ENCODE measurements at places on chromosomes 3 and 15.

- DNase-seq: no peak
These were observed 3.7 kb upstream of the FAM107A start for GRCh38 chr3:58580826-58581327.

GRCh38 chr15:51322621-51323296 is 15.6 kb downstream of the CYP19A1 start:
- DNase-seq: no peak

DNA sequence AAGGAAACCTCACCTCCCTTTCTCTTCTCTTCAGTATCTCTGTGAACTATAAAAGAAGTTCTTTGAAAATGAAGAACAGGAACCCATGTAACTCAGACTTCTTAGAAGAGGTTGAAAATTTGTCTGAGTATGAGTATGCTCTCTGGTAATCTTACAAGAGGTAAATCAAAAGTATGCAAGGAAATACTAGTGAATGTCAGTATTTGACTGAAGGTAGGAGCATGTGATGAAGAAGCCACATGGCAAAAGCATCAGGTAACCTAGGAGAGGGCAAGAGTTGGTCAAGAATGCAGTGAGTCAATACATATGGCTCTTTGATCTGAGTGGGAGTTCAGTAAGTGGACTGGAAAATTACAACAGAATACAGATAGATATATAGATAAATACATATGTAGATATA is 133.0 kb upstream of the NECTIN3 start:
- DNase-seq: no peak

- no peak for DNase-seq
These were observed 148.8 kb downstream of the SLC9A9 start for GRCh38 chr3:143699424-143699823.

GRCh38 chr3:128326051-128326823 is 140.5 kb downstream of the DNAJB8 start:
- DNase-seq: no peak

DNA sequence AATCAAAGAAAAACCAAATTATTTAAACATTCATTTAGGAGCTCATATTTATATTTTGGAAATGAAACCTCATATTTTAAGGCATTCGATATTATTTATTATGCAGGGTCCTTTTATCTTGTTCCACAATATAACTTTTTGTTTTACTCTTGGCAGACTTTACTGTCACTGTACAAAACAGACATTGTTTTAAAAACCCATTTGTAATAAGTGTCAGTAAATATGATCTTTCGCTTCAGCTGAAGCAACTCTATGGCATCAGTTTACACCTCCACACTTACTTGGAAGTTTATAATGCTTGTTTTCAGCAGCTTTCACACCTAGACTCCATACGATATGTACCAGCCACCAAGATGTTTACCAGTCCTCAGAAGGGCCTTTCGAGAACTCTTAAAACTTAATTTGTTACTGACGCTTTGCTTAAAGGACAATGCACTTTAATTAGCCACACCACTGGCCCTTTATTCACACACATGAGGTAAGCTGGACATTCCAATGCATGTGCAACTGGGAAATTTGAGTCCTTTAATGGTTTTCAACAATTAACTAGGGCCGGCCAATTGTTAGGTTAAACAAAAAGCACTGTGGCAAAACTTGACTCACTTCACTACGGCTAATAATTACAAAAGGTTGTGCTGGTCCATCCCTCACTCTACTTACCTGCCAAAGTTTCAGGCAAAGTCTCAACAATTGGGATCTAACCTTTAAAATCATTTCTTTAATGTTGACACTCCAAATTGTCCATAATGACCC is 16.7 kb downstream of the WWTR1 start:
- DNase-seq: no peak

DNA sequence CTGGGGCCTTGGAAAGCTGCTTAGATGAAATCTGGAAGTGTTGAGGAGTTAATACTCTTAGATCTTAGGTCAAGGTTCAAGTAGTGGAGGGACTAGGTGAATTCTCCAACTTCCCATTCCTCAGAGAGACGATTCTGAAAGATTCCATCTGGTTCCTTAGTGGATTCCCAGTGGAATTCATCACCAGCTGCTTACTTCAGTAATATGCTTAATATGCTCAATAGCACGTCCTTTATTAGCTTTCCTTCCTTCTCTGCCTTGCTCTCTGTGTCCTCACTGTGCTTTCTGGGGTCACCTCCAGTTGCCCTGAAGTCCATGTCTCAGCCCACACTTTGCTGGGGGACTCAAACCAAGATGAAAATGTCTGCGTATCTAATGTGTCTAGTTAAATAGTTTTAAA is 31.0 kb downstream of the CEP63 start:
- no peak for DNase-seq

DNA sequence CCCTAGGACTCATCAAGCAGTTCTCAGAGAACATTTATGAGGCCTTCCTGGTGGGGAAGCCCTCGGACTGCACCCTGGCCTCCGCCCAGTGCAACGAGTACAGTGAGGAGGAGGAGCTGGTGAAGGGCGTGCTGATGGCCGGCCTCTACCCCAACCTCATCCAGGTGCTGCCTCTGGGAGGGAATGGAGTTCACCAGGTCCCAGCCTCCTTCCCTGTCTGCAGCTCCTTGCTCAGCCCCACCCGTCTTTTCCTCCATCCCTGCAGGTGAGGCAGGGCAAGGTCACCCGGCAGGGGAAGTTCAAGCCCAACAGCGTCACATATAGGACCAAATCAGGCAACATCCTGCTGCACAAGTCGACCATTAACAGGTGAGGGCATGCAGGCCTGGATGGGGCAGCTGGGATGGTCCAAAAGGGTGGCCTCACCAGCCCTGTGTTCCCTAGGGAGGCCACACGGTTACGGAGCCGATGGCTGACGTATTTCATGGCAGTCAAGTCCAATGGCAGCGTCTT is 46.3 kb downstream of the DHX30 start:
- DNase-seq: no peak

GRCh38 chr3:107574650-107575049 is 51.9 kb downstream of the BBX start:
- peak; percentile 22 for DNase-seq

DNA sequence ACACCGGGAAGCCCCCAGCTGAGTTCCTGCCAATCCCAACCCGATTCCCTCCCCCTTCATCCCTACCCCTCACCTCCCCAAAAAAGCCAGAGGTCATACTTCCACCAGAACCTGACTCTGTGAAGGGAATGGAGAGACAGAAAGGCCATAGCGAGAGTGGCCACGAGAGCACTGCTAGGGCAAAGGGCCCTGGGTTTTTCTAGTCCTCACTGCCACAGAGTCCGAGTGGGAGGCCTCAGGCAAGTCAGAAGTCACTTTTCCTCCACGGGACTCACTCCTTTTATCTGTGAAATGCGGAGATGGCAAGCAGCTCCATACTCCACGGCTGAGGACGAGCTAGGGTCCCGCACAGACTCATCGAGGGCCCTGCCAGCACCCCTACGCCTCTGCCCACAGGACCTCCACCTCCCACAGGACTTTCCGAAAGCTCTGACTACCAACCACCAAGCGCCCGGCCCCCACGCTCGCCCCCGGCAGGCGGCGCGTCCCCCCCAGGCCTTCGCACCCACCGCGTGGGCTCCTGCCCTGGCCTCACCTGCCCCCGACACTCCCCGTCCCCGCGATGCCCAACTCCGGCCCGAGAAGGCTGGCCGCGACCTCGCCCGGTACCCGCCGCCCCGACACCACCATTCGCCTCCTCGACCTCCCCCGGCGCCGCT is 792 bp downstream of the ATP13A3 start:
- peak; percentile 43 for DNase-seq

DNA sequence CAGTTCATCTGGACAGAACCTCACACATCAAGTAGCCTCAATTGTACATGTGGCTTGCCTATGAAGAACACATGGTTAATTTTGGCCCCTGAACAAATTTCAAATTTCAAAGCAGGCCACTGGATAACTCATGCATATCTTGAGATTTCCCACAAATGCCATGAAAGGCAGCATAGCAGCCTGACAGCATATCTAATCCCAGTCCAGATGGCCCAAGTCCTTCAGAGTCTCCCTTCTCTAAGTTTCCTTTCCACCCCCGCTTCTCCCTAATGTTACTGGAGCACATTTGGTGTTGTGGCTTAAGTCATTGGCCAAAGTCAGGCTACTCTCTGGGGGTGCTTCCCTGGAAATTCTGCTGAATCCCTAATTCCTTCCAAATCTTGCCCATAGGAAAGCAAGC is 53.8 kb upstream of the COL6A6 start:
- DNase-seq: no peak

GRCh38 chr15:47548231-47548630 is 169.1 kb upstream of the SEMA6D start:
- no peak for DNase-seq

GRCh38 chr3:18712713-18713576 is 287.8 kb upstream of the SATB1 start:
- no peak for DNase-seq

- DNase-seq: no peak
These were observed 984 bp upstream of the RPP25 start for GRCh38 chr15:74957476-74958035.

GRCh38 chr3:21013566-21013965 is 737.4 kb downstream of the ZNF385D start:
- DNase-seq: no peak

- DNase-seq: no peak
These were observed 8.8 kb downstream of the PDCD6IP start for GRCh38 chr3:33807191-33807590.

GRCh38 chr3:39104961-39105686 is 2.3 kb downstream of the GORASP1 start:
- DNase-seq: no peak

DNA sequence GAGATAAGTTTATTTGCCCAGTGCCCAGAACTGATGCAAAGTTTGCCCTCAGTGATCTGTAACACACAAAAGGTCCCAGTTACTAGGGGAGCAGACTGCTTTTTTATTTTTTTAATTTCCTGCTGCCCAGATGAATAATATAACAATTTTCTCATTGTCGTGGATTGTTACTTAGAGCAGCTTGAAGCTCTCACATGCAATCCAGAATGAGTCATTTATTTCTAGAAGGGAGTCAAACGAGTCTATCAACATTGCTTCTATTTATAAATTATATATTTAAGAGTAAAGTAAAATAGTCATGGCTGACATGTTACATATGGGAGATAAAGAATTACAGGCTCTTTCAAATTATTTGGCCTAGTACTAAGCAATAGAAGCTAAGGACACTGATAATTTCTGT is 41.3 kb downstream of the MEIS2 start:
- DNase-seq: no peak

All from GM10248 (cell line).